Foreskin melanocyte (primary cell): ENCODE measurements at places on chromosomes 2 and 18.

DNA sequence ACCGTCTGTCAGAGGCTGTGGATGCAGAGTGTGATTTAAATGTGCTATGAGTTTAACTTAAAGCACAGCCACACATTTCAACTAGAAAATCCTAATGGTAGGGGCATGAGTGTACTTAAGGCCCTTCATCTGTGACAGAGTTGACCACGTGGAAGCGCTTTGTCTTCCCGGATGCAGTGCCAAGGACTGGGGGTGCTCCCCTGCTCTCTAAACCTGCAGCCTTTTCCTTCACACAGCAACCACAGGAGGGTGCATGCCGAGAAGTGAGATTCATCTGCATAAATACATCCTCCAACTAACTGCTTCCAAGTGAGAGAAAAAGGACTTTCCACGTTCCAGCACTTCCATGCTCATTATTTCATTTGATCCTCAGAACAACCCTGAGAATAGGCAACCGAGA, 149.6 kb downstream of the MYT1L start:
- DNase-seq, result no peak

DNA sequence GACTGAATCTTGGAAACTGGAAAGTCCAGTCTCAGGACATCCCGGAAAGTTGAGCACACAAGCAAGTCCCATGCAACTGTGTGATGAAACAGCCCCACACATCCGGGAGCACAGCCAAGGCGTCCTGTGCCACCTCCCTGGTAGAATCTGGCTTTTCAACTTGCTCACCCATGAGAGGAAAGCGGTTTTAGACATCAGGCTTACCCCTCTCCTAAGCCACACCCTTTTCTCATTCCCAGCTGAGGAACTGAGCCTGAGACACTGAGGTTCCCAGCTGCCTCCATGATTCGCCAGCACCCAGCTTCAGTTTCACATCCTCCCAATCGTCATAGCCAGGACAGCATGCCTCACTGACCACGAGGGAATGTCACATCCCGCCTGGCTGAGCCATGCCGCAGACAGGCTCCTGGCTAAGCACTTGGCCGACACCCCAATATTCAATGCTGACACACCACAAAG, 60.3 kb downstream of the STEAP3 start:
- DNase-seq, result no peak

DNA sequence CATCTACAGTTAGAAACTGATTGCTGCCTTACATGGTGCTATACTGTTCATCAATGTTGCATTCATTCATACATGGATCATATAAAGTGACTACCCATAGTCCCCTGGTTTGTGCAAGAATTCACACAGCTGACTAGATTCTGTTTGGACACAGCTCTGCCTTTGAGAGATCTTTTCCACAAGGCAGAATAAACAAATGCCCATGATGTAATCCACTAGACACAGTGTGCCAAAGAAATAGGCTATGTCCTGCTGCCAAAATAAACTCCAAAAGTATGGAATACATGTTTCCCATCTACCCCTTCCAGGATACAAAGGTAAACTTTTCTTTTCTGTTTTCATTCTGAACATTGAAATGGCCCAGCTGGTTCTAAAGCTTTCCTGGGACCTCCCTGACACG, 269.4 kb upstream of the CHAC2 start:
- no peak for DNase-seq

- DNase-seq, result no peak
These were observed 7.6 kb upstream of the UXS1 start for GRCh38 chr2:106201661-106202060.

- DNase-seq, result no peak
These were observed 1795.7 kb upstream of the PIK3C3 start for GRCh38 chr18:40159141-40160017.

GRCh38 chr2:172335736-172336135, 91.7 kb upstream of the ITGA6 start:
- no peak for DNase-seq

DNA sequence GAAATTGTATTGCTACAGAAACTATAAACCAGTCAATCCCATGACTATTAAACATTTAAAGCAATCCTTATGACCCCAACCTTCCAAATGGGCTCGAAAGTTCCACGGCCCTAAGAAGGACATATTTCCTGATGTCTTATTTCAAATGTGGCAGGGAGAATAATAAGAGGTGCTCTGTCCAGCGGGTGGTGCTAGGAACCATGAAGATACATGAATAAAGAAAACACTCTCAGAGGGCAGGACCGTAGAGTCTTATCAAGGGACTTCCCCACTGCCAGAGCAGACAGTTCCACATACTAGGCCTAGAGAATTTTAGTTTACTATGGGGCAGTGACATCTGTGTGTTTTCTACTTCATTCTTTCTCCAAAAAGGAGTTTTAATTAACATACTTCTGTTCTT, 187.1 kb upstream of the PIK3C3 start:
- no peak for DNase-seq

- no peak for DNase-seq
These were observed 6.0 kb upstream of the IL1A start for GRCh38 chr2:112790305-112790704.

DNA sequence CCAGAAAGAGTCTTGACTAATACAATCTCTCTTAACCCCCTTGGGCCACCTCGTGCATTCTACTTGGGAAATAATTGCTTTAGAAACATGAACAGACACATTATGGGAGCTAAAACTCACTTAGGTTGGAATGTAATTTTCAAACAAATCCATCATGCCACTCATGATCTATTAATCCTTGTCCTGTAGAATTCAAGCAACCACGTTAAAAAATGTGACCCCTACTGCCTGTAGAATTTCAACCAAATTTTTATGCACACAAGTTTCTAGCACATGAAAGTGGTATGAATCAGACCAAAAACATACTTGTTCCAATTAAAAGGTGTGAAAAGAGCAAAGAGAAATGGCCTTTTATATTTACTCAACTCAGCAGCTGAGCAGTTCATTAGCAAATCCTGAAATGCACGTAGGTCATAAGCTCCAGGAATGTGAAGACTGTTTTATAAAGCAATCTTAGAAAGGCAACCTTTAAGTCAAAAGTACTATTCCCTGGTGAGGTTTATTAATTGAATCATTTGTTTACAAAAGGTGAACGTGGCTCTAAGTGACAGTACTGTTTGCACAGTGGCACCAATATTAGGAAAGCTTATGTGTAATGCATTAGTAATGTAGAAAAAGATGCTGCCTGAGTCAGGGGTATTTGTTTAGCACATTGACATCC, 459.4 kb upstream of the UBE2E3 start:
- DNase-seq, result no peak
